Activated T-helper 2 cell treated with anti-CD3 and anti-CD28 coated beads, Interferon-gamma antibody, Interleukin-2, Interleukin-4, amounts not matched to agents 10 μg/mL and 5 μg/mL and 100 μg/mL, durations not matched to agents 14 hours and 24 hours and 36 hours (primary cell): ENCODE measurements at places on chromosomes 6 and 20. TPM values are rescaled to one million over a fixed set of nuclear protein-coding genes. Genes with fewer than 3 reads are reported as not detected.

The FAM83B gene
- not detected in 2 replicates for total RNA-seq

The DAAM2 gene
- not detected in 2 replicates for total RNA-seq

The COL12A1 gene
- total RNA-seq, result 0.07 TPM in 1 of 2 replicates, not detected in the other

The CPXM1 gene
- total RNA-seq, result 1.3 and 1.5 TPM in 2 replicates

The ZNF311 gene
- total RNA-seq, result 0.59 and 0.87 TPM in 2 replicates

The C4A gene
- total RNA-seq, result 2.6 and 3.1 TPM in 2 replicates

The ZBTB24 gene
- total RNA-seq, result 17.7 and 18.8 TPM in 2 replicates

The C20orf202 gene
- not detected in 2 replicates for total RNA-seq

The XKR7 gene
- total RNA-seq, result not detected in 2 replicates

The ATAT1 gene
- total RNA-seq, result 11.8 and 13.9 TPM in 2 replicates

The BANF2 gene
- not detected in 2 replicates for total RNA-seq

The HTR1B gene
- total RNA-seq, result not detected in 2 replicates

The ID1 gene
- total RNA-seq, result 1.5 and 2.1 TPM in 2 replicates

The KCNK17 gene
- total RNA-seq, result not detected in 2 replicates

The ISM1 gene
- 3.9 and 4.0 TPM in 2 replicates for total RNA-seq

The RAET1E gene
- total RNA-seq, result not detected in 2 replicates

The RAB23 gene
- 4.8 and 5.1 TPM in 2 replicates for total RNA-seq

The ZSCAN23 gene
- total RNA-seq, result 0.48 and 0.50 TPM in 2 replicates

The MAPK13 gene
- total RNA-seq, result 34.7 and 37.5 TPM in 2 replicates

The MYLK2 gene
- 0.27 and 0.51 TPM in 2 replicates for total RNA-seq

The HMGCLL1 gene
- total RNA-seq, result not detected in 2 replicates

The SAMD10 gene
- 23.4 and 25.3 TPM in 2 replicates for total RNA-seq

The SLC25A27 gene
- total RNA-seq, result 0.53 and 1.3 TPM in 2 replicates

The C20orf173 gene
- total RNA-seq, result not detected in 2 replicates

The EMILIN3 gene
- 0.07 TPM in 1 of 2 replicates, not detected in the other for total RNA-seq

The GABRR2 gene
- 0.34 and 0.78 TPM in 2 replicates for total RNA-seq

The ZFP64 gene
- total RNA-seq, result 11.3 and 11.5 TPM in 2 replicates

The PBX2 gene
- 80.8 and 85.2 TPM in 2 replicates for total RNA-seq

The RBM12 gene
- total RNA-seq, result 147 and 148 TPM in 2 replicates

The RALY gene
- 149 and 153 TPM in 2 replicates for total RNA-seq
